ENCODE measurements at places on chromosomes 2 and 18.

- no peak for DNase-seq
Measured at GRCh38 chr2:72956936-72957335, 39.6 kb downstream of the EMX1 start.

GRCh38 chr2:223082706-223083105 is 30.7 kb downstream of the KCNE4 start:
- DNase-seq = no peak

GRCh38 chr2:44826601-44827000 is 114.9 kb upstream of the SIX3 start:
- no peak for DNase-seq

- DNase-seq = no peak
Measured at GRCh38 chr2:29397713-29398112, 282.5 kb downstream of the CLIP4 start.

DNA sequence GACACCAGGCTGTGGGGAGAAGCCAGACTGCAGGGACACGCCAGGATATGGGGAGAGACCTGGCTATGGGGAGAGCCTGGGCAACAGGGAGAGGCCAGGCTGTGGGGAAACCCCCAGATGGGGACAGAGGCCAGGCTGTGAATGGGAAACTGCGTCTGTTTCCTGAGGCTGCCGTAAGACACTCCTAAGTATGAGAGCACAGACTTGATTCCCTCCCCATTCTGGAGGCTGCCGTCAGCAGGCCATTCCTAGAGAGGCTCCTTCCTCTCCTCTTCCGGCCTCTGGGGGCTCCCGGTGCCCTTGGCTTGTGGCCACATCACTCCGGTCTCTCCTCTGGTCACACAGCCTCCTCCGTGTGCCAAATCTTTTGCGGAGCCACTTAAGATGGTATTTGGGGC is 32.3 kb downstream of the ADI1 start:
- DNase-seq = no peak

DNA sequence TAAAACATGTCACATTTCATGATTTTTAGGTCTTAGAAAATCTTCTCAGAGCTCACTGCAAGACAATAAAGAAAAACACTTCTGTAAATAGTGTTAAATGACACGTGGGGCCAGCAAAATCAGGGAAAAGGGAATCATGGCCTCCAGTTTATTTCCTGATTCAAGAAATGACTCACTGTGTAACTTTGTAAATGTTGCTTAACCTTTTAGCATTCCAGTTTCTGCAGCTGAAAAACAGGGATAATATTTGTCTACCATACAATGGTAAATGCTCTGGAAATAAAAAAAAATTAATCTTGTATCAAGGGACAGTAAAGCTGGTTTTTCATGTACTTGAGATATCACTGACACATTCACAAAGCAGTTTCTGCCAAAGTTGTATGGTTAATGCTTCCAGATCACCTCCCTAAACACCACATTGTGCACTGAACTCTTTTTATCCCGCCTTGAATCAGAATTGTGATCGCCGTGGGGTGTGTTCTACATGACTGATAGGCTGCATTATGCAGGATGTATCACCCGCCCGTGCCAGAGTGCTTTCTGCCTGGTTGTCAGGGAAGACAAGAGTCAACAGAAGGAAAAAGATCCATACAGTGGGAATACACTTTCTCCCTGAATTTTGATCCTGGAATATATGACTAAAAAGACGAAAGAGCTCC is 238.8 kb downstream of the IKZF2 start:
- DNase-seq = no peak

GRCh38 chr2:27723372-27724144 is 48.0 kb upstream of the MRPL33 start:
- no peak for DNase-seq

DNA sequence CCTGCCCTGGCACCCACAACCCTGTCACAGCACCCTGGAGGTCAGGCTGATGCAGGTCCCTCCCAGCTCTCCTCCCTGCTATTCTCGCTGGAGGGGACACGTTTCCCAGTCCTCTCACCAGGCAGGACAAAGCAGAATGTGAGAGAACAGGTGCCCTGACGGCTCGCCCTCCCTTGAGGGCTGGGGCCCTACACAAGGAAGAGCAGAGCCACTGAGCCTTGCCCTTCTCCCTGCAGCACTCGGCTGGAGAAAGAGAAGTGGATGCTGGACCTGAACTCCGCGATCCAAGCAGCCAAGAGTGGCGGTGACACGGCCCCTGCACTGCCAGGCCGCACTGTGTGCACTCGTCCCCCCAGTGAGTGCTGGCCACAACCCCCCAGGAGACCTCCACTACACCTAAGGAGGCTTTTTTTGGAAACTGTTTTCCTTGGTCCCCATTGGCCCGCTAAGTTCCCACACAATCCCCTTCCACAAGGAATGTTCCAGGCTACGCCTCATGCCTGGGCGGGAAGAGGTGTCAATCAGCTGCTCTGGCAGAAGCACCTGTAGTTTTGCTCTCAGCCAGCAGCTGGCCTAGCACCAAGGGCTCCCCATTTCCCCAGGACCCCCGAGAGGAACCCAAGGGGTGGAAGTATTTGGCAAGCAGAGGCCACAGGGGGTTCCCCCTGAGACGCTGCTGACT is 17.4 kb downstream of the STK25 start:
- no peak for DNase-seq

- DNase-seq = no peak
Measured at GRCh38 chr18:9737006-9737405, 28.9 kb downstream of the RAB31 start.

DNA sequence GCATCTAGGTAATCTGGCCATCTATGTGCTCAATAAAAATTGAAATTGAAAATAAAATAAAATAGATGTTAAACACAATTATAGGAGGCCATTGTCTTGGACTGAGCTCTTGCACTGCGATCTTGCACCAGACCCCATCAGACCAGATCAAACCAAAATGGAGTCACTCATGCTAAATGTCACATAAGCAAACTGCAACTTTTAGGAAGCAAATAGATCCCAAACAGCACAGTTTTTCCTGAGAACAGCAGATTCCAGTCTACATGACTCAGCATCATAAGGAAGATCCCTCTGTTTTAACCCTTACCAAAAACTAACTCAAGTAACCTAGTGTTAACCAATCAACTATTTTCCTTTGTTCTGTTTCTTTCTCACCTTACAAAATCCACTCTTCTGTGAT is 57.7 kb upstream of the LRP1B start:
- no peak for DNase-seq

- no peak for DNase-seq
Measured at GRCh38 chr18:79911344-79912270, 39.8 kb downstream of the SLC66A2 start.

GRCh38 chr2:219278655-219279150 is 463 bp upstream of the DNAJB2 start:
- DNase-seq = no peak

- DNase-seq = no peak
Measured at GRCh38 chr2:51145761-51146160, 113.8 kb upstream of the NRXN1 start.

DNA sequence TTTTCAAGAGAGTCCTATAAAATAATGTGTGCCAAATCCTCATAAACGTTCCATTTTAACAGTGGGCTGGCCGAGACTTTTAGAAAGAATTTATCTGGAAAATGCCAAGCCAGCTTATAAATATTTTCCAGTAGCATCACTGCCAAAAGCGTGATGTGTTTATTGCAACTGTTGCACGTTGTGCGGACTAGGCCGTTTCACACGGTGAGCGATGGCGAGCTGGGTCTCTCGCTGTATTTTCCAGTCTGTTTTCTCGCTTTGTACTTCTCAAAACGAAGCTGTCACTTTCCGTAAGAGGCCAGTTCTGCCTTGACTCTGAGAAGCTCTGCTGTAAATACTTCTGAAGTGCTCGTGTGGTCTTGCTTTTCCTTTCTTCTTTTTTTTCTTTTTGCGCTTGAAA is 65.0 kb upstream of the ZNF236 start:
- no peak for DNase-seq

GRCh38 chr2:75174981-75175380 is 24.3 kb downstream of the TACR1 start:
- no peak for DNase-seq

- no peak for DNase-seq
Measured at GRCh38 chr2:43307046-43307445, 80.6 kb upstream of the ZFP36L2 start.

Data from lower leg skin (tissue), 4 donors.